Stimulated activated CD8-positive, alpha-beta memory T cell treated with anti-CD3 and anti-CD28 coated beads, Interleukin-4, amount 100 ng/mL, for 4 hours (primary cell): ENCODE measurements at places on chromosomes 5 and 9.

DNA sequence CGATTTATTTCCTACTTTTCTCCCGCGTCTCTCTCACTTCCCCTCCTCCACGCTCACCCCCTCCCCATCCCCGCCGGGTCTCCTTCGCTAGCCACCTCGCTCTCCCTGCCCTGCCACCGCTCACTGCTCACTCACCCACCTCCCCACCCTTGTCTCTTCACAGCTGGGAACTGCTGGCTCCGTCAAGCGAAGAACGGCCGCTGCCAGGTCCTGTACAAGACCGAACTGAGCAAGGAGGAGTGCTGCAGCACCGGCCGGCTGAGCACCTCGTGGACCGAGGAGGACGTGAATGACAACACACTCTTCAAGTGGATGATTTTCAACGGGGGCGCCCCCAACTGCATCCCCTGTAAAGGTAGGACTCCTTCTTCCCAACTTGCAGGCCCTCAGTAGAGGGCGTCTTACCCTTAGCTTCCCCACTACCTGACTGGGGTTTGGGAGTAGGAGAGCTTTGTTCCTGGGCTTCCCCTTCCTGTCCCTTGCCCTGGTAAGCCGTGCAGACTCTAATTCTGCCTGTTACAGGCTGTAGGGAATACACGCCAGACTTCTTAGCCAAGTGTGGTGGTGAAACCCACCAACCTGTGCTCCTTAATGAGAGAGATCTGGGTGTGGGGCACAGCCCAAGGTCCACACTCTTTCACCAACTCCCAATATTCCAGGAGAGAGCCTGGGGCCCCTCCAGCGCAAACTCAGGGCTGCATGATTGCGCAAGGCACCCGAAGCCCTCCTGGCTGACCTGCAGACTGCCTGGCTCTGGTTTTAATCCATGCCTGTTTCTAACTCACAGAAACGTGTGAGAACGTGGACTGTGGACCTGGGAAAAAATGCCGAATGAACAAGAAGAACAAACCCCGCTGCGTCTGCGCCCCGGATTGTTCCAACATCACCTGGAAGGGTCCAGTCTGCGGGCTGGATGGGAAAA, 2.5 kb downstream of the FST start:
- no peak for DNase-seq

GRCh38 chr5:54302267-54302687, 8.1 kb downstream of the ARL15 start:
- DNase-seq, result no peak

GRCh38 chr5:151054709-151055108, 26.1 kb downstream of the TNIP1 start:
- no peak for DNase-seq

- no peak for DNase-seq
These were observed 81.3 kb downstream of the SMARCA2 start for GRCh38 chr9:2096376-2096970.

DNA sequence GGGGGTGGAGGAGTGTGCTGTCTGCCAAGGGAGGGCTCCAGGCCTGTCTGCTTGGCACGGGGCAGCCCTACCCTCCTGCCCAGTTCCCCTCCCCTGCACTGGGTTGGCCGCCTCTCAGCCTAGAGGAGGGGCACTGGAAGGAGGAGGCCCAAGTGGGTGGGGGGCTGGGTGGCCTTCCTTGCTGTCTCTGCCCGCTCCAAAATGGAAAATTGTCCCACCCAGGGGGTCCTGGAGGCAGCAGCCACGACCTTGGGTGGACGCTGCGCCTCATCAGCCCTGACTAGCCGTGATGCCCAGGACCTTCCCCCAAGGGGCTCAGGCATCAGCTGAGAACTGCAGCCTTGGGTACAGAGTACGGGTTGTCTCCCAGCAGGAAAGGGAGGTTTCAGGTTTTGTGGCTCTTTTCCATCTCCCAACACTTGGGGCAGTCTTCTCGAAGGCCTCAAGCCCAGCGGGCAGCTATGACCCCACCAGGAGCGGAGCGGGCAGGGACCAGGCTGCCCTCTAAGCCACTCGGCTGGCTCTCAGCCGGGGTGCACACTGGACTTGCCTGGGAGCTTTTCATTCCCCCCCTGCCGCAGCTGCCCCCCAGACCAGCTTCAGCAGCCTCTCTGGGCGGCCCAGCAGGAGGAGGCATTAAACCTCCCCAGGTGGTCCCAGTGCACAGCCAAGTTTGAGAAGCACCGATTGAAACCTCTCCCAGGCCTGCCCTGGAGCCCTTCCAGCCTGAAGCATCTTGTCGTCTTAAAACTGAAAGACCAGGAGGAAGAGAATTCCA, 20.6 kb downstream of the NTNG2 start:
- DNase-seq, result no peak

- DNase-seq, result no peak
These were observed 5.3 kb upstream of the TJP2 start for GRCh38 chr9:69168709-69169217.

GRCh38 chr5:176731506-176732160, 78.7 kb upstream of the UNC5A start:
- DNase-seq, result no peak

- DNase-seq, result no peak
These were observed 109.8 kb upstream of the ST8SIA4 start for GRCh38 chr5:101012880-101013279.

DNA sequence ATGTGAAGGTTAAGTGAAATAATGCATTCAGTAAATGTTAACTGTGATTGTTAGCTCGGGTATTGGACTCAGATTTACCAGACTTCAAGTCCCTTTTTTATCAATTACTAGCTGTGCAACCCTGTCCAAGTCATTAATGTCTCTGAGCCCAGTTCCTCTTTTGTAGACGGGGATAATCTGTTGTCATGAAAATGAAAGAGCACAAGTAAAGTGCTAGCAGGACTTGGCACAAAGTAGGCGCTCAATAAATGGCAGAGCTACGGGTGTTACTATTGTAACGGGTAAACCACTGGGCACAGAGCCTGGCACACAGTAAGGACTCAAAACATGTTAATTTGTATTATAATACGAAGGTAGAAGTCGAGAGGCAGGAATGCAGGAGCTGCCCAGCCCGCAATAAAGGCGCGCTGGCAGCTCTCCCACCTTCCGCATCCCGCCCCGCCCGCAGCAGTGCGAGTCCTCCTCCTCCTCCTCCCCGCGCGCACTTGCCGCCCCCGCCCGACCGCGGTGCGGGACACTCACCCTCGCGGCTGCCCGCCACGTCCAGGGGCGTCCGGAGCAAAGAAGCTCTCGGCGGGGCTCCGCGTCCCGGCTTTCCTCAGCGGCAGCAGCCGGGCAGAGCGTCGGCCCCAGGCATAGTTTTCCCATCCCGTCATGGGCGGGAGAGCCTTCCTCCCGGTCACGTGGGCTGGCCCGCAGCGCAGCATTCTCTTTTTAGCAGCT, at the start of gene C1QTNF2:
Gene C1QTNF2, minus strand, starts transcription at position 637 of the 723 bp plus-strand sequence. CDS start 15,615 bp downstream, outside the sequence.
- DNase-seq, result no peak

GRCh38 chr5:137617528-137618205, 118.2 kb downstream of the KLHL3 start:
- no peak for DNase-seq

GRCh38 chr5:20028506-20028905, 40.5 kb upstream of the CDH18 start:
- DNase-seq, result no peak

- no peak for DNase-seq
These were observed 49.0 kb downstream of the SPTLC1 start for GRCh38 chr9:92066168-92066567.

DNA sequence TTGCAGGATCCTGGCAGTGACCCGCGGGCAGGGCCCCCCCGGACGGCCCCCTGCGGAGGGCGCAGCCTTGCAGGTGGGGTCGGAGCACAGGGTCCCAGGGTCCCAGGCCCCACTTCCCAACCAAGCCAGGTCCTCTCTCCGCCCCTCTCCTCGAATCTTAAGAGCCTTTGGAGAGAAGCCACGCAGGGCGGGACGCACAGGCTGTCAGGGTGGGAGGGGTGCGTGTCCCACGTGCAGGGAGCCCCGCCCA, 18.4 kb upstream of the EGFL7 start:
- no peak for DNase-seq

- DNase-seq, result no peak
These were observed 15.9 kb downstream of the PCDHAC2 start for GRCh38 chr5:140982083-140982716.

DNA sequence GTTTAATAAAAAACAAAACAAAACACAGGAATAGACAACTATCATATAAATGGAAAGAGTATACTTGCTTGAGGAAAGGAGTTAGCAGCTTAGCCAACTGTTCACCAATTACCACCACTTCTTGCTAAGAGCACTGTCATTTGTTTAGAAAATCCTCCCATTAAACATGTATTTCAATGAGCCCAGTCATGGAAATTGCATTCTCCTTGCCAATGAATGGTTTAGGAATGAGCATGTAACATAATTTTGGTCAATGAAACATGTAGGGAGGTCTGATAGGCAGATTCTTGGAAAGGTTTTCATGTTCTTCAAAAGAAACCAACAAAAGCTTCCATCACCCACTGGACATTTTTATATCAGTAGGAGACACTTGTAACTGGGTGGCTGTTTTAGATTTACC, 502.8 kb upstream of the PAPPA start:
- DNase-seq, result no peak

GRCh38 chr5:3181671-3182070, 414.0 kb upstream of the IRX1 start:
- no peak for DNase-seq

DNA sequence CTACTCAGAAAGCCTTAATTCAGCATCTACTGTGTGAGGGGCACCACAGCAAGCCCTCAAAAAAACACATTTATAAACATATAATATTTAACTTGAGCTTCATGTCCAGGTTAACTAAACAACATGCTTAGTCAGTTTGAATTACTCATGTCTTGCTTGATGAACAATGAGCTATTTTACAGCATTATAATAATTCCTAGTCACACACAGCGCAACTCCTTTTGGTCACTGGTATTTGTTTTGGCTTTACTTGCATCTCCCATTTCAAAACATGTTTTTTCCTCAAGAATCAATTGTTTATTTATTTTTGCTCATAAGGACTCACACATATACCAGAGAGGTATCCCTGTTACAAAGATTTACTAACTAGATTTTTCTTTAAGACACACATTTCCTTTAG, 616.7 kb upstream of the DAB2 start:
- DNase-seq, result no peak

GRCh38 chr9:94933511-94933828, 207.0 kb downstream of the AOPEP start:
- DNase-seq, result no peak

DNA sequence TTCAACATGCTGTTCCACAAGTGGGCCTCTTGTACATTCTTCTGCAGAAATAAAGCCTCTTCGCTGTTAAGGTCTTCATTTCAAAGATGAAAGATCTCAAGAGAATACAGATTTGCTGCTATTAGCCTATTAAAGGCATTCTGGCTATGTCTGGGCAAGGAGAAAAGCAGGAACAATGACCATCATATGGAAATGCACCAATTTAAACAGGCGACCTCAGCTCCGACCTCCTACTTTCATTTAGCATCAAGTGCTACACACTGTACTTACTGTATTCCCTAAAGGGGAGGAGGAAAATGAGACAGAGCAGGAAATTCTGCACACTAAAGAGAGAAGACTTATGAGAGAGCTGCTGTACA, 64.8 kb downstream of the HABP4 start:
- no peak for DNase-seq

- DNase-seq, result no peak
These were observed 47.6 kb downstream of the ADAMTS6 start for GRCh38 chr5:65434122-65434521.

DNA sequence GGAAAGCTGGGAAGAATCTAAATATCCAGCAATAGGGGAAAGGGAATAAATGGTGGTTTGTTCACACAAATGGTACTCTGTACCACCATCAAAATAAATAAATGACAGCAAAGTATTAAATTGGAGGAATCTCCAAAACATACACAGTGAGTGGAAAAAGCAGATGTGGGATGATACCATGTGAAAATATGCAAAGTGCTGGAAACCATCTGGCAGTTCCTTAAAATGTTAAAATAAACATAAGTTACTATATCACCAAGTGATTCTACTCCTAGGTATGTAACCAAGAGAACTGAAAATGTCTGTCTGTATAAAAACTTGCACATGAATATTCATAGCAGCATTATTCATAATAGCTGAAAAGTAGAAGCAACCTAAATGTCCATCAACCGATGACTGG, 41.9 kb upstream of the TEX48 start:
- no peak for DNase-seq

DNA sequence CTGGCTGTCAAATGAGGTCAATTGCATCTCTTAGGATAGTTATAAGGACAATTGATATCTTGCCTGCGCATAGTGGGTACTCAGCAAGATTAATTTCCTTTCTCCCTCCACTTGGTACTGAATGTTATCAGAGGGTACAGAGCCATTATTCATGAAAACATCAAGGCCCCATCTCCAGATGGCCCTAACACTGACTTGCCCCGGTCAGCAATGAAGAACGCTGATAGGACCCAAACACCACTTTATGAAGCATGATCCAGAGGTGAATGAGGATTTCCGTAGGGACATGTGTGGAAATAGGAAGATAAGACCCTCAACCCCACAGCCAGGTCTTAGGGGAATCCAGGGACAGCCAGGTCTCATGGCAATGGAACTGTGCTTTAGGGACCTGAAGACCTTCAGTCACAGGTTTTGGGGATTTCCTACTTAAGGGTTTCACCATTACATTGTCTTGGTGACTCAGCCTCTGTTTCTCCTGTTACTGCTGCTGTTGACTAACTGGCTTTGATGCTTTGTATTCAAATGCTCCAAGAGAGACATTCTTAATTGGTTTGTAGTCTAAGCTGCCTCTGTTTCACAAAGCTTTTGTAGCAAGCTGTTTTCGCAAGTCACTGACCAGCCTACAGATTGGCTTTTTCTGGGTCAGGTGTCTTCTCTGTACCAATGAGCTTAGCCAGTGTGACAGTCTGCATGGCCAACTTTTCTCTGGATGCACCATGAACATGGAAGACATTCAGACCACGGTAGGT, 35.3 kb upstream of the IQGAP2 start:
- DNase-seq, result no peak

GRCh38 chr5:144438237-144438636, 267.6 kb downstream of the KCTD16 start:
- no peak for DNase-seq

DNA sequence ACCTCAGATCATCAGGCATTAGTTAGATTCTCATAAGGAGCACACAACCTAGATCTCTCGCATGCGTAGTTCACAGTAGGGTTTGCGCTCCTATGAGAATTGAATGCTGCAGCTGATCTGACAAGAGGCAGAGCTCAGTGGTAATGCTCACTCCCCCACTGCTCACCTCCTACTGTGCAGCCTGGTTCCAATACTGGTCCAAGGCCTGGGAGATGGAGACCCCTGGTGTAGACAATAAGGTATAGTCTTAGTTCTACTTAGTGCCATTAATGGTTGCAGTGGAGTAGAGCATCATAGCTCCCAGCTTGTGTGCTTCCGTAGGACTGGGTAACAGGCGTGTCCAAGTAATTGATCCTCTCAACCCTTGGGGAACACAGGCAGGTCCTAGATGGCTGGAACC, 70.4 kb upstream of the ANKRD55 start:
- no peak for DNase-seq
